ENCODE measurements at places on chromosomes 16 and 17.

- no peak for DNase-seq
Observed at GRCh38 chr16:63789603-63790002, 1332.3 kb downstream of the CDH11 start.

DNA sequence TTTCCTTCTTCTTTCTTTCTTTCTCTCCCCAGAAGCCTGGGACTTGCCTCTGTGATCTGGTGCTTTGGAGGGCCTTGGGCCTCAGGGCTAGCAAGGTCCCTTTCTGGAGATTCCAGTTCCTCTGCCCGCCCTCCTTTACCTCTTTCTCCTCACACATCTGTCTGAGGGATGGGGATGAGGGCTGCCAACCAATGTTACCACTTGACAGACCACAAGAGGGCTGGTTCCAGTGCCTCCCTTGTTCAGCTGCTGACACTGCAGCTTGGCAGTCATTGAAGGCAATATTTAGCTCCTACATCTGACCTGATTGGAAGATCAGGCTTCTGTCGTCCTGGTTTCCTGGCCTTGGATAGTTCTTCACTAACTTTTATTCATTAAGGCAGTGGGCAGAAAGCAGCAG is 3.6 kb upstream of the ZNF652 start:
- no peak for DNase-seq

DNA sequence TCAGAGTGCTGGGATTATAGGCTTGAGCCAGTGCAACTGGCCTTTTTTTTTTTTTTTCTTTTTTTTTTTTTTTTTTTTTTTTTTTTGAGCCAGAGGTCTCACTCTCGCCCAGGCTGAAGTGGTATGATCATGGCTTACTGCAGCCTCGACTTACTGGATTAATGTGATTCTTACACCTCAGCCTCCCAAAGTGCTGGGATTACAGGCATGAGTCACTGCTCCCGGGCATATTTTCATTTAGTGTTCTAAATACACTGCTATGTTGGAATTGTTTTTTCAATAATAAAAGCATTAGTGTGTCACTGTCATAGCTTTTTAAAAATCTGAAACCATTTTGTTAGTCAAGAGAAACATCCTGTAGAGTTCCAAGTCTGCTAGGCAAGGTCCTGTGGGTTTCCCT is 40.3 kb downstream of the NDE1 start:
- DNase-seq: no peak

DNA sequence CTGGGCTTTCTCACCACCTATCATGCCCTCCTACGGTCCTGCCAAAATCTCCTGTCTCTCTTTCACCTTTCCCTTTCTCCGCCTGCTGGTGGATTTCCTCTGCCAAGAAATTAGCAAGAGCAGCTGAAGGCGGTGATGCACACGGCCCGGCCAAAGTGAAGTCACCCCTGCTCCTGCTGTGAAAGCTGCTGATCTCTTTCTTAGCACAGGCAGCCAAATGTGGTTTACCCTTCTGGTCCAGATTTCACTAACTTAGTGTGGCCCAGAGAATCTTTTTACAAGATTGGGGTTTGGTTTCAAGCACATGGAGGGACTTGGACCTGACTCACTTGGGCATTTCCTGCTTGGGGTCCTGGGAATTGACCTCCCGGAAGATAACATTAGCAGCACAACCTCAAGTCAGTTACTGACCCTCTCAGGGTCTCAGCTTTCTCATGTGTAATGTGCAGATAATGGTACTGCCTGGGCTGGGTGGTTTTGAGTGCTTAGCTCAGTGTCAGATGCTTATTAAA is 155.7 kb downstream of the SOCS1 start:
- no peak for DNase-seq

DNA sequence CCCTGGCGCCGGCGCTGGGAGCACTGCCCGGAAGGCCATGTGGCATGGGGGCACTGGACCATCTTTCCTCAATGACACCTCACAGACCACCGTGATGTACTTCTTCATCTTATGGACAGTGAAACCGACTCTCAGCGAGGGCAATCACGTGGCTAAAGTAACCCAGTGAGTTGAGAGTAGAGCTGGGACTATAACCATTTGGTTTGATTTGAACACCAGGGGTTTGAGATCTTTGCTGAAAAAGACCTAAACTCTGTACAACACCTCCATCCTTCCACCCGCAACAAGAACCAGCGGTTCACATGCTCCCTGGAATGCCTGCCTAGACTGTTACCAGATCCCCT is 3.3 kb downstream of the ITGA2B start:
- DNase-seq: no peak

DNA sequence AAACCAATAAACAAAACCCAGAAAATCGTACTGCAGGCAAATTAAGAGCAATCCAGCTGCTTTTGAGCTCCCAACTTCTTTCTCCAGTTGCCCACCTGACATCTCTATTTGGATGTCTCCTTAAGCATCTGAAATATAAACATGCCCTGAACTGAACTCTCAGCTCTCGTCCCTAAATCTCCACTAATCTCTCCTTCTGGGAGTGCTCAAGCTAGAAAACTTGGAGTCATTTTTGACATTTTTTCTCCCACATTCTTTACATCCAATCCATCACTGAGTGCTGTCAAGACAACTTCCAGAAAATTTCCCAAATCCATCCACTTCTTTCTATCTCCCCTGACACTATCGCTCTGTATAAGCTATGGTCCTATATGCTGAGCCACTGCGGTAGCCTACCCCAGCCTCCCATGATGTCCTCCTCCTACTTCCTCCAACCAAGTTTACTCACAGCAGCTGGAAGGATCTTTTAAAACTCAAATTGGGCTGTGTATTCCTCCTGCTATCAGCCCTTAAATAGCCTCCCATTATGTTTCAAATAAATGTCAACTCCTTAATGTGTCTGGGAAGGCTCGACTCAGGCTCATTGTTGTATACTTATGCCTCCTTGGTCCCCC is 53.1 kb downstream of the HS3ST3B1 start:
- no peak for DNase-seq

DNA sequence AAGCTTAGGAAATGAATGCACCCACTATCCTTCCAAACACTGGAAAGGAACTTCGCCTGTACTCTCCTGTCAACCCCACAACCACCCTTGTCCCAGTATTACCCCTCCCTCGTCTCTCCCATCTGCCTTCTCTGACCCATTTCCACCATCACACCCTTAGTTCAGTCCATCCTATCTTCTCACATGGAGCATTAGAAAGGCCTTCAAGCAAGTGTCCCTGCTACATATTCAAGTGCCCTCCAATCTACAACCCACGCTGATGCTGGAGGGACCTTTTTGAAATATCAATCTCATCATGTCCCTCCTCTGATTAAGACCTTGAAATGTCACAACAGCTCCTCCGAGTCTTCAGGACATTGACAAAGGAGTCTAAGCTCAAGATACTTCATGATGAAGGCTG is 133.8 kb upstream of the CCL2 start:
- DNase-seq: no peak

DNA sequence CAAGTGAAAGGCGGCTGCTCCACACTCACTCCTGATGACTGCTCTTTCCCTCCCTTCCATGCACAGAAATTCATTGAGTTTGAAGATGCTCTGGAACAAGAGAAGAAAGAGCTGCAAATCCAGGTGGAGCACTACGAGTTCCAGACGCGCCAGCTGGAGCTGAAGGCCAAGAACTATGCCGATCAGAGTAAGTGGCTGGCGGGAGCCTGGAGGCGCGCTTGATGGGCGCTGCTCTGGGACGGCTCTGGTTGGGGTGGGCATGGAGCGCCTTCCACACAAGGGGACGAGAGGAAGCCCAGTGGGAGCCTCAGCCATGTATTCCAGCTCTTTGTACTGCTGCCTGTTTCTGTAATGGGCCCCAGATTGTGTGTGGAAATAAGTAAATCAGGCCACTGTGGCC is 18.5 kb downstream of the MAPK8IP3 start:
- DNase-seq: no peak

DNA sequence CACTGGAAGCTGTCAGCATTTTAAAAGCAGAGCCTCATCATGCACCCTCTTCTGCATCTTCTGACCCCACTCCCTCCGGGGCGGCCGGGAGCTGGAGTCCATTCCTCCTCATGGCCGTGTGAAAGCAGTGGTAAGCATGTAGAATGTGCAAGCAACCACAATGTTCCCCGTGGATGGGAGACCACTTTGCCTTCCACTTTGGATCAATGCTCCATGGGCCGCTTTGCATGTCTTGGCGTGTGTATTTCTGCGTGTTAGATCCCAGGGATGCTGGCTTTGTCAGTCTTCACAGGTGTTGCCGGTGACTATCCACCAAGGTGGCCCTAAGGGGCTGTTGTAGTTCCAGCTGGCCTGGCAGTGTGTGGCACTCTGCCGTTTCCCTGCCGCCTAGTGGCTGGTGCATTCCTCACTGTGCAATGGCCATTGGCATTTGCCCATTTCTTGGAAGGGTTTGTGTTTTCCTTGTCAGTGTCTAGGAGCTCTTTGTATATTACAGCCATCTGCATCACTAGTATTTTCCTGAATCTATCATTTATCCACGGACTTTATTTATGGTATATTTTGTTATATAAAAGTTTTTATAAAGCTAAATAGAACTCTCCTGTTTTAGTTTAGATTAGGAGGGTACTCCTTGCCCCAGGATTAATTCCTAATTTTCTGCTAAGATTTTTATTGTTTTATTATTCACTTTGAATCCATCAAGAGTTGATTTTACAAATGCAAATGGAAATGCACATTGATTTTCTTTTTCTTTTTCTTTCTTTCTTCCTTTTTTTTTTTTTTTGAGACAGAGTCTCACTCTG is 5.8 kb upstream of the ALDH3A1 start:
- no peak for DNase-seq

- DNase-seq: no peak
Observed at GRCh38 chr17:62819511-62820221, 11.6 kb upstream of the MARCHF10 start.

- DNase-seq: no peak
Observed at GRCh38 chr17:75159196-75160031, 5.1 kb upstream of the JPT1 start.

DNA sequence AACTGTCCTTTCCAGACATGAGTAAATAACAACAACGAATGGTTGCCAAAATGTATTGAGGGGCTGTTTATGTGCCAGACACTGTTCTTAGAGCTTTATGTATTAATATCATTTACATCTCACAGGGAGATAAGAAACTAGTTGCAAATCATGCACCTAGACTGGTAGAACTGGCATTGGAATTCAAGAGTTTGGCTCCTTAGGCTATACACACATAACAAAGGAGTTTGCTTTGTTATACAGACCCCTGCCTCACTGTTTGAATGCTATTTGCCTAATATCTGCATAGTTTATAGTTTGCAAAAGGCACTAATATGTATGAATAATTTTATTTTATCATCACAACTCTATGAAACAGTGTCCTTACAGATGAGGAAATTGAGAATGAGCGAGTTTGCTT is 100.0 kb downstream of the FTO start:
- DNase-seq: no peak

- DNase-seq: no peak
Observed at GRCh38 chr16:83870830-83871229, 28.1 kb upstream of the MLYCD start.

DNA sequence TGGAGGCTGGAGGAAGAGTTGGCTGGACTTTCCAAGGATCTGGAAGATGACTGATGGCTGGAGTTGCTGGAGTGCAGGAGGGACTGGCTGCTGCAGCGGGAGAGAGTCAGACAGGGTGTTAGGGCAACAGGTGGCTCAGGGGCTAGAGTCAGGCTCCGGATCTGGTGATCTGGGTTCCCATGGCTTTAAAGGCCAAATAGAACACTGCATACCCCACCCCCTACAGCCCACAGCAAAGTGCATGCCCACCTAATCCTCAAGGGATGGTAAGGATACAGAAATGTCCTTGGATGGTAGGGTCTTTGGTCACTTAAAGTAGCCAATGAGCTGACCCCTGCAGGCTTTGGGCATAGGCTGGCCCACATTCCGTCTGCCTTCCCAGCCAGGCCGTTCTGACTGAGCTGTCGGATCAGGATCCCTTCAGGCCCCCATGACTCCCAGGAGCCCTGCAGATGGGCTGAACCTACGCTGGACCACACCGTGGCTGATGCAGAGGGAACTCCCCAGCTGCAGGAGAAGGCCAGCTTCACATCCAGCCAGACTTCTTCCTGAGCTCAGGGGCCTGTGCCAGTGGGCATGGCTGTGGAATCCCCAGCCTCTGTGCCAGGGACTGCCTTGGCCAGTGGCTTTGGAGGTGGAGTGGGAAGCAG is 13.9 kb downstream of the TNS4 start:
- no peak for DNase-seq

DNA sequence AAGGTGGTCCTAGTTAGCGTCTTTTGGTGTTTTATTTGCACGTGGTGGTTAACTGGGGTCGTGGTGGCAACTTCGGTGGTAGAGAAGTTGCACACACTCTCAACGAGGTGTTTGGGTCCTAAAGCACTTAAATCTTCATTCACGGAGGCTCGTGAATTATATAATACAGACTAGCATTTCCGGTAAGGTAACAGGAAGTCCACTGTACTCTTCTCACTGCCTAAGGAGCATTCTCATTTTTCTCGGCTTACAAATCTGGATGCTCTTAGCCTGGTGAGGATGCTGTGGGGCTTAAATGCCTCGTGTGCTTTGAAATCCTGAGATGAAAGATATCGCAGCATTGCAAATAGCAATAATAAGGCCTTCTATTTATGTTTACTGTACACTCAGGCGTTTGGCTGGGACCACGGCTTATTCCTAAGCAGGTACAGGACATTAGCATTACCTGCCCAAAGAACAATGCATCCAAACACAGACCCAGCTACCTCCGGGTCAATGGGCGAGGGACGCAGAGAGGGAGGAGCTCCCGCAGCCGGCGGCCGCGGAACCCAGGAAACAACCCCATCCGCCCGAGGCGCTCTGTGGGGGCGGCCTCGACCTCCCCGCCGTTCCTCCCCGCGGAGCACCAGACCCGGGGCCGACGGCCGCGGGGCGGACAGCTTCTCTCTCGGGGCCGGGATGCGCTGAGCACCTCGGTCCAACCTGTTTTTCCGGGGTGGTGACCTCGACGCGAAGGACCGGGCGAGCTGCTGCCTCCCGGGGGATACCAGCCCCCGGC is 856 bp downstream of the DNAJA2 start:
- DNase-seq: peak; percentile 13

DNA sequence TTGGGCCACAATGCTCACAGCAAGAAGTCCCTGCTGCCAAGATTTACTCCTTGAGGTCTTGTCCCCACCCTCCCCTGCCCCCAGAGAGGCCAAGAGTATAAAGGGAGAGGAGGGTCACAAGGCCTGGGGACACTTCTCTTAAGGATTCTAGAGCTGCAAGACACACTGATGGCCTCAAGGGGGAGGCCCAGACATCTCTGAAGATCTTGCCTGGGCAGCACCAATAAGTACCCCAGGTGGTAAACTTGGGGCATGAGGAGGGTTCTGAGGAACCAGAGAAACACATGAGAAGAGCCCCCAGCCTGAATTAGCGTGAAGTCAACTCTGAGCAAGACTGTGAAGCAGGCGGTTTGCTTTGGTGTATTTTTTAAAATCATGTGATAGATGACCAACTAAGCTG is 26.8 kb upstream of the MTMR4 start:
- no peak for DNase-seq

GRCh38 chr17:68204736-68205135 is 43.1 kb upstream of the AMZ2 start:
- DNase-seq: no peak

GRCh38 chr16:30977502-30977901 is 7.5 kb upstream of the HSD3B7 start:
- DNase-seq: no peak

DNA sequence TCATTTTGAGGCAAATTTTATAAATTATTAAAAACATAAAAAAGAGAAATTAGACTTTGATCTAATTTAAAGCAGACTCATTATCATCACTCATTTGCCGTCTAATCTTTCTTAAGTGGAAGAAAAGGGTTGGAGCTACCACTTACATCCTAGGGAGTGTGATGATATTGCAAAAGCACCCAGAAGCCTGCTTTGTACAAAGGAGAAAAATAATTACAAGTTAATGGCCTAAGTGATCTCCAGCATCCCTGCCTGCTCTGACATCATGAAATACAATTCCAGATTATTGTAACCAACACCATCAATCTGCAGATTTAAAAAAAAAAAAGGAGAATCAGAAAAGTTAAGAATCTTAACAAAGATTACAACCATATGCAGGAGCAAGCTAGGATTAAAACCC is 260.2 kb downstream of the GRIN2A start:
- DNase-seq: no peak
